ENCODE measurements at places on chromosomes 1 and 21. TPM values are rescaled to one million over a fixed set of nuclear protein-coding genes. Genes with fewer than 3 reads are reported as not detected.

STXBP3 gene
- total RNA-seq: 24.1 TPM

SEMA4A gene
- 2.2 TPM for total RNA-seq

GREM2 gene
- not detected for total RNA-seq

GNG4 gene
- total RNA-seq: not detected

TMPRSS3 gene
- total RNA-seq: not detected

PLCH2 gene
- total RNA-seq: 0.46 TPM

RGS7 gene
- not detected for total RNA-seq

UBE2J2 gene
- 40.0 TPM for total RNA-seq

LCE2C gene
- total RNA-seq: not detected

PTPN14 gene
- 23.0 TPM for total RNA-seq

CYP4X1 gene
- 1.5 TPM for total RNA-seq

FCRL5 gene
- total RNA-seq: not detected

All from Right ventricle myocardium inferior (tissue), 1 donor.